Hindlimb muscle (tissue), 1 donor: ENCODE measurements at places on chromosomes 13 and 19.

- DNase-seq: no peak
Measured at GRCh38 chr13:103625194-103625593, 559.0 kb upstream of the SLC10A2 start.

DNA sequence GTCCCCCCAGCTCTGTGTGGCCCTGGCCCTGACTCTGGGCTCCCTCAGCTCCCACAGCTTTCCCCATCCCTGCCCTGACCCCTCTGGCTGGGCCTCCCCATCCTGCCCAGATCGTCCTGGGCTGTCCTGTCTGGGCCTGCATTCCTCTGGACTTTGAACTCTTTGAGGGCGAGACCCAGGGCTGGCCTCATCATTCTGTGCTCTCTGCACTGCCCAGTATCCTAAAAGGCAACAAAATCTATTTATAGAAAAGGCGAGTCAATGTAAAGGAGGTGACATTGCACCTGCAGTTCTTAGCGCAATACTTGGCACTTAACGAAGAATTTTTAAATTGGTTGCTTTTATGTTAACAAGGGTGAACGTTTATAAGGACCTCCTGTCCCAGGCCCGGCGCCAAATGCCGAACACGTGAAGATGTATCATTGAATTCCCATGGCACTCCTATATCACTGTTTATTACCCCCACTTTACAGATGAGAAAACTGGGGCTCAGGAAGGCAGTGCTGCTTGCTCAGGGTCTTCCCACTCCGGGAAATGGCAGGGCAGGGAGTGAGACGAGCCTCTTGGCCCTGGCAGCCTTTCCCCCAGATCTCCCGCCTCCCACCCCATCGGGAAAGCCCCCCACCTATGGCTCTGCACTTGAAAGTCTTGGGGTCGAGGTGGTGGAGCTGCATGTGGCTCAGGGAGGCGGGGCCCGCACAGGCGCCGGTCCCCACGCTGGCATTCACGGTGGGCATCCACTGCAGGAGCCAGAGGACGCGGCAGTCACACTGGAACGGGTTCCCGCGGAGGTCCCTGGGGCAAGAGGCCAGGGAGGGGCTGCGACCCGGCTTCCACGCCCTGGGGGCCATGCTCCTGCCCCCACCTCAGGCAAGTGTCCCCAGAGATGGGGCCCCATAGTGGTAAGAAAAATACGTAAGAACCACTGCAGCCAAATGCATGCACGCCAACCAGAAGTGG lies 3.8 kb downstream of the LGI4 start:
- no peak for DNase-seq

DNA sequence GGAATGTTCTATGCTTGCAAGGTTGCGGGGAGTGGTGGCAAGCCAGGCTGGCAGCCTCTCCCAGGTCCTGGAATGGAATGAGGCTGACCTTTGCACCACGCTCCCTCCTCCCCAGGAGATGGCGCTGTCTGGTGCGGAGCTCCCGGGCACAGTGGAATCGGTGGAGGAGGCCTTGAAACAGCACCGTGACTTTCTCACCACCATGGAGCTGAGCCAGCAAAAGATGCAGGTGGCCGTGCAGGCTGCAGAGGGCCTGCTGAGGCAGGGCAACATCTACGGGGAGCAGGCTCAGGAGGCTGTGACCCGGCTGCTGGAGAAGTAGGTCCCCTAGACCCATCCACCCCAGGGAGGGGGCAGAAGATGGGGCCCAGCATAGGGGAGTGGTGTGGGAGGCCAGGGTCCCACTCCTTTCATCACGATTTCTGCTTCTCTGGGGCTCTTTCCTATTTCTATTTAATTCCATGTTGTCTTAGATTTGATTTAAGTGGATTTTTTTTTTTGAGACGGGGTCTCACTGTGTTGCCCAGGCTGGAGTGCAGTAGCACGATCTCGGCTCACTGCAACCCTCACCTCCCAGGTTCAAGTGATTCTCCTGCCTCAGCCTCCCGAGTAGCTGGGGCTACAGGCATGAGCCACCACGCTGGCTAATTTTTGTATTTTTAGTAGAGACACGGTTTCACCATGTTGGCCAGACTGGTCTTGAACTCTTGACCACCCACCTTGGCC lies 53.2 kb upstream of the SHKBP1 start:
- DNase-seq: no peak

- no peak for DNase-seq
Measured at GRCh38 chr13:38713046-38713445, 26.2 kb downstream of the FREM2 start.

- no peak for DNase-seq
Measured at GRCh38 chr19:31385744-31386143, 36.5 kb upstream of the TSHZ3 start.

DNA sequence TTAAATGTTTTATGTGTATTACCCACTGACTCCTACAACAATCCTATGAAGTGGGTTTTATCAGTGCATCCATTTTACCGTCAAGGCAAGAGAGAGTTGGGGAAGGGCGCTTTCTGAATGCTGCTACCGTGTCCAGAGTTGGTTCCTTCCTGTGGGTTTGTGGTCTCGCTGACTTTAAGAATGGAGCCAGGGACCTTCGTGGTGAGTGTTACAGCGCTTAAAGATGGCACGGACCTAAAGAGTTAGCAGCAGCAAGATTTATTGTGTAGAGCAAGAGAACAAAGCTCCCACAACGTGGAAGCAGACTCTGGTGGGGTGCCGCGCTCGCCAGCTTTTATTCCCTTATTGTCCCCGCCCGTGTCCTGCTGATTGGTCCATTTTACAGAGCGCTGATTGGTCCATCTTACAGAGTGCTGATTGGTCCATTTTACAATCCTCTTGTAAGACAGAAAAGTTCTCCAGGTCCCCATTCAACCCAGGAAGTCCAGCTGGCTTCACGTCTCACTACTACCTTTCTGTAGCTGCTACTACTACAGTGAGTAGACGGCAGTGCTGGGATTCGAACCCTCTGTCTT lies 6.1 kb downstream of the OSCAR start:
- DNase-seq: no peak

DNA sequence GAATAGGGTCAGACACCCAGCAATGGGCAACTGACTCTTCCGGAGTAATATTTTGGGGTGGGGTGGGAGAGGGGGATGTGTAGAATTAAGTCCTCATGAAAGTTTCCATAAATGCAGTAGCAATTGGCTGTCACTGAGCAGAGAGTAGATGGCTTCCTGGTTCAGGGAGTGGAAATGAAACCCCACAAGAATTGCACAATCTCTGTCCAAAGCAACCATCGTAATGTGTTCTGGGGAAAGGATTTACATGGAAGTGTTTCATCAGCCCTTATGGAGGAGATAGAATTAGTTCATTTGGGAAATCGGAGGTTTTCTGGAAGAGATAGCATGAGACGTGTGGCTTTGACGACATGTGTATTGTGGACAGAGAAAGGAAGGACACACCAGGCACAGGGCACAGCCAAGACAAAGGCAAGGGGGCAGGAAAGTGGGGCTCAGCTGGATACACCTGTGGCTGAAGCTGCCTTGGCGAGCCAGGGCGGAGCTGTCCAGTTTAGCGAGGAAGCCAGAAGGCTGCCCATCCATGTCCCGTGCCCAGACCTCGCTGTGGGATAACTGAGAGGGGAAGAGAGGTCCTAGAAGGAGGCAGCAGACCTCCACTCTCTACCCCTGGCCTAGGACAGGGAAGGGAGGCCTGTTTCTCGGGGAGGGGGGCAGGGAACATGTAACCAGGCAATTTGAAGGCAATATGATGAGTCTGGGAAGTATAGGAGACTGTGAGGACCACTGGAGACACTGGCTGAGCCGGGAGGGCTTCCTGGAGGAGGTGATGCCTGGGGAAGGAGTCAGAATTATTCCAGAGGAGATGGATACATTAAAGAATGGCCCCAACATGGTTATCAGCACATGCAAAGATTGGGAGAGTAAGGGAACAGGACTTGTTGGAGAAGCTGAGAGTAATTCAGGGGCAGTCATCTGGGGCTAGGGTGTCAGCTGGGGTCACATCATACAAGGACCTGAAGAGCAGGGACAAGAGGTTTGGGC lies 2.6 kb upstream of the CLEC4G start:
- peak; percentile 24 for DNase-seq

DNA sequence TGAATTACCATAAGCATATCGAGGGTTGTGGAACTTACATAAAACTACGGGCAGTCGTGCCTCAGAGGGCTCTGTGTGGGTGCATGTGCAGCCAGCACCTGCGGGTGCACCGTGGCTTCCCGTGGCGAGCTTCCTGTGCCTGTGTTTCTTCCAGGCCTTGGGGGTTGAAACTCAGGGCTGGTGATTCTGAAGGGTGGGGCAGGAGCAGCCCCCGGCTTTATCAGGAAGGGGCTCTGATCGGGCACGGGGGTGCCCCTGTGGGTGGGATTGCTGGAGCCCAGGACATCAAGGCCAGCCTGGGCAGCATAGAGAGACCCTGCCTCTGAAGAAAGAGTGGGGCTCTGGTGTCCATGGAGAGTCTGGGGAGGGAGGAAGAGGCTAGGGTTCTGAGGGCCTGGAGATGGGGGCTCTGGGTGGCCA lies 11.1 kb downstream of the ATP4B start:
- DNase-seq: no peak

- DNase-seq: no peak
Measured at GRCh38 chr13:99948907-99949678, 22.5 kb downstream of the ZIC5 start.

GRCh38 chr19:15112385-15112784 lies 5.2 kb downstream of the SYDE1 start:
- no peak for DNase-seq

DNA sequence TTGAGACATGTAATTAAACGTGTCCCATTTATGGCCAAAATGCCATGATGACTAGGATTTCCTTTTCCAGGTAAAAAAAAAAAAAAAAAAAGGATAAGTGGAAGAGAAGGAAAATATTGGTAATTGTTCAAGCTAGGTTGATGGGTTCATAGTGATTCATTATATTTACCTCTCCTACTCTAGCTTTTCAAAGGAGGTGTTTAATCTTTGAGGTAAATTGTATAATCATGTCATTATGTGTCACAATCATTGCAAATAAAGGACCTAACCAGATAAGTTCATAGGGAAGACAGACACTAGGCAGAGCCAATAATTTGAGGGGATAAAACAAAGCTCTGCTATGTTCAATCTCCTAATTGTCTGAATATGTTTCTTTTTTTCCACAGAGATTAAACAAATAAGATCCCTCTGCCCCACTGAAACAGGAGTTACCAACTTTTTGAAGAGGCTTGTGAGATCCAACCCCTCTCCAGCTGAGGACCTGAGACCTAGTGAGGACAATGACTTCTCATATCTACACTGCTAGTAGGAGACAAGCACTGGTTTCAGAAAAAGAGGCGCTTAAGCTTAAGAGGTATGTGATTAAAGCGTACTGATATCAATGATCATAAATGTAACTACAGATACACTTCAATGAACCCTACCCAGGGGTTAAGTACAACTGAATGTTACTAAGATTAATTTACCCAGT lies 61.4 kb downstream of the USP12 start:
- DNase-seq: no peak

- DNase-seq: no peak
Measured at GRCh38 chr13:32001154-32001768, 30.3 kb upstream of the FRY start.

DNA sequence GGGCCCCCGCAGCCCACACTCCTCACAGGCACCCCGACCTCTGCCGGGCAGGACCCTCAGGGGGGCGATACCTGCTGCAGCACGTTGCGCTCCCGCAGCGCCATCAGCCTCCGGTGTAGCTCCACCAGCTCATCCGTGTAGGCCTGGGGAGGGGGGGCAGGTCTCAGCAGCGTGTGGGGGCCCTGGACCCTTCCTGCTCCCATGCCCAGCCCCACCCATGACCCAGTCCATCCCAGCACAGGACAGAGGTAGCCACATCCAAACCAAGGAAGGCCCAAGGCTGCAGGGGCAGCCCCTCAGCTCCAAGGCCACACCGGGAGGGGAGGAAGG lies 66.5 kb downstream of the MLLT1 start:
- no peak for DNase-seq

DNA sequence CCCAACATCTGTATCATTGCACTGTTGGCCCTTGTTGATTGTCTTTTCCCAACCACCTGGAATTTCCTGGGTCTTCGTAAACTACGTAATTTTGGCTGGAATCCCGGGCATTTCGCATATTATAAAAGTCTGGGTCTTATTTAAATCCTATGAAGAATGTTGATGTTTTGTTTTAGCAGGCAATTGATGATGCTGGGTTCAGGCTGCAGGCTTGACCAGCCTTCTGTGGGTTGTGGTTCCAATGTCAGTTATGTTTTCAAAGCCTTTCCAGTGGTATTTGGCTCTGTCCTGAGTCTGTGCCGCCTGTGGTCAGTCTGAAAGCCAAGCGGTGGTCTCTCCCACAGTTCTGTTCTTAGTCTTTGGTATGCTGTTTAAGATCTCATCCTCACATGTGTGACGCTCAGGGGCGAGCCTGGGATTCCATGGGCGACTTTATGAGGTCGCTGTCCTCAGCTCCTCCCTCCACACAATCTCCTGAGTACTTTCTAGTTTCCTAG lies 12.4 kb downstream of the SLC35E1 start:
- DNase-seq: no peak

DNA sequence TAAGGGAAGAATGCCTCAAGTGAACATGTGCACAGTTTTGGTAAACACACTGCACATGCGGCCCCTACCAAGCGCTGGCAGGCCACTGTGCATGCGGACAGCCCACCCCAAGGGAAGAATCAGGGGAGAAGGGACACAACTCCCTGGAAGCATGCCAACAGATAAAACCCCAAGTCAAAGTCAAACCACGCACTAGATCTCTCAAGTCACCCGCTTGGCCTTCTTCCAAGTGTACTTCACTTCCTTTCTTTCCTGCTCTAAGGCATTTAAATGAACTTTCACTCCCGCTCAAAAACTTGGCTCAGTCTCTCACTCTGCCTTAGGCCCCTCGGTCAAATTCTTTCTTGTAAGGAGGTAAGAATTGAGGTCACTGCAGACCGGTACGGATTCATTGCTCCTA lies 4.6 kb upstream of the RFXAP start:
- no peak for DNase-seq

DNA sequence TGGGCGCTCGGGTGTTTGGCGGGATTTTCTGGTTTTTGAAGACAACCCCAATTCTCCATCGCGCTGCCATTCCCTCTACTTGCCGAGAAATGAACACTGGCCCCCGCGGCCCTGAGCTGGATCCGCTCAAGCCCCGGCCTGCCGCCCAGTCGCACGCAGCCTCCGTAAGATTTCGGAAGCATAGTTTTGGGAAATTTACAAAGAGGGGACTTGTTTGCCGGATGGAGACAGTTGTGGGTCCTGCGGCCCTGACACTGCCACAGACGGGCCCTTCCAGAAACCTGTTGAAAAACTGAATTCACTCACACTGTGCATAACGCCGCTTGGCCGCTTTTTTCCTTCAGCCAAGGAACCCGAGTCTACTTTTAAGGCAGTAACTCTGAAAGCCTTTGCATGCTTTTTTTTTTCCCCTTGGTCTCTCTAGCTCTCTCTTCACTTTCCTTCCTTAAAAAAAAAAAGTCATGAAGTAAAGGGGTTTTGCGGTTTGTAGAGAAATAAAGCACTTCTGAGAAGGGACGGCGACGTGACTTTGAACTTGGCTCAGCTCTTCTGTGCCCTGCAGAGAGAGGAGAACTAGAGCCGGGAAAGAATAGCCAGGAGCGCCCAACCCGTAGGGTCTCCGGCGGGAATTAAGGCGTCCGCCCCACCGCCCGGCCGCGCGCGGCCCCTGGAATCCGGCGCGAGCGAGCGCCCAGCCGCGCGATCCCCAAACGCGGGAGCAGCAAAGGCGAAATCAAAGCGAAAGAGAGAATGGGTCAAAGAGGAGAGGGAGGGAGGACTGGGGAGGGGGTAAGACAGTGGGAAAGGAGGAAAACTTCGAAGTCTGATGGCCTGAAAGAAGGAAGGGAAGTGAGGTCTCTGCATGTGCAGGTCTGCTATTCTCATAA lies 3.4 kb upstream of the ZIC2 start:
- DNase-seq: no peak

GRCh38 chr13:59996461-59996980 lies 167.2 kb downstream of the DIAPH3 start:
- no peak for DNase-seq
